Skeletal muscle cell (primary cell): ENCODE measurements at places on chromosomes 4 and X.

GRCh38 chr4:114494246-114494803 is 104.3 kb upstream of the UGT8 start:
- no peak for DNase-seq

DNA sequence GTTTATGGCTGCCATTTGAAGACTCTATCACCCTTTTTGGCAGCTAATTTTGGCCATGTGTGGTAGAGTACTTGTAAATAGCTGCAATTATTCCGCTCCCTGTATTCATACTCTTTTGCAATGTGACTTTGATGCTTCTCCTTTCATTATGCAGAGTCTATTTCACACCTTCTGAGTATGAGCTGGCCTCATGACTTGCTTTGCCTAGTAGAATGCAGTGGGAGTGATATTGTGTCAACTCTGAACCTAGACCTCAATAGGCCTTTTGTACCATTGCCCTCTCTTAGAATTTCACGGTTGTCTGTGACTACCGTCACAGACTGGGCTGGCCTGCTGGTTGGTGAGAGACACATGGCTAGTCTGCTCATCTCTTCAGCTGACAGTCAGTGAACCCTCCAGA is 118.8 kb downstream of the DDIT4L start:
- DNase-seq = no peak

- no peak for DNase-seq
Observed at GRCh38 chr4:123398066-123398852, 1.7 kb downstream of the SPRY1 start.

- DNase-seq = no peak
Observed at GRCh38 chr4:1871471-1872021, 353 bp downstream of the NSD2 start.

GRCh38 chr4:94345969-94346368 is 3.3 kb upstream of the HPGDS start:
- no peak for DNase-seq

DNA sequence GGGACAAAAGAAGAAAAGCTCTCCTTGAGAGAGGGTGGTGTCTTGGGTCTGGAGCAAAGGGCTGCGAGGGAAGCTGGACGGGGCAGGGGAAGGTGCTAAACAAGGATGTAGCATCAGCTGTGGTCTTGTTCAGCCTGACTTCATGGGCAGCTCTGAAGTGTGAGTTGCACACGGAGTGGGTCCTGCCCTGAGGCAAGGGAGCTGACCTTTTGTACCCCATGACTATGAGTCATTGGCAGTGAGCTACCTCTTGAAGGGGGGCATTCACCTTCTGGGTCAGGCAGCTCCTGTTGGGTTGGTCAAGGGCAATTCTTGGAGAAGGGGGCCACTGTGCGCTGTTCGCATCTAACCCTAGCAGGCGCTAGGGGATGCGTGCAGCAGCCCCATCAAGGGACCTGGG is 151.8 kb downstream of the SMIM20 start:
- DNase-seq = no peak

DNA sequence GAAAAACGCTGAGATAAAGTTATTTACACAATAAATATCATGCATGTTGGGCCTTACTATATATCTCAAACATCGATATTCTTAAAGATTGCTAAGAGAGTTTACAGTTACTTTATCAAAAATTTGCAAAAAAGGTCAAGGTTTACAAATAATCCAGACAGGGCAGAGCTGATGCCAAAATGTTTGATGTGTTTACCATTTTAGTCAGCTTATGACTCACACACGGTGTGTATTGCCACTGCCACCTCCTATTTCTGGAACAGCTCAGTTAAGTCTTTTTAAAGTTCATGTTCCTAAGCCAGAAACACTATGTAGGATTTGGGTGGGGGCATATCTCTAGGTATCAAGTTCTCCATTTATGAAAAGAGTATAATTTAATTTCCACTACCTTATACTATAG is 580.6 kb downstream of the INPP4B start:
- no peak for DNase-seq

- no peak for DNase-seq
Observed at GRCh38 chr4:153261914-153262313, 57.7 kb downstream of the TRIM2 start.

- DNase-seq = no peak
Observed at GRCh38 chrX:14899607-14900006, 26.4 kb downstream of the MOSPD2 start.

DNA sequence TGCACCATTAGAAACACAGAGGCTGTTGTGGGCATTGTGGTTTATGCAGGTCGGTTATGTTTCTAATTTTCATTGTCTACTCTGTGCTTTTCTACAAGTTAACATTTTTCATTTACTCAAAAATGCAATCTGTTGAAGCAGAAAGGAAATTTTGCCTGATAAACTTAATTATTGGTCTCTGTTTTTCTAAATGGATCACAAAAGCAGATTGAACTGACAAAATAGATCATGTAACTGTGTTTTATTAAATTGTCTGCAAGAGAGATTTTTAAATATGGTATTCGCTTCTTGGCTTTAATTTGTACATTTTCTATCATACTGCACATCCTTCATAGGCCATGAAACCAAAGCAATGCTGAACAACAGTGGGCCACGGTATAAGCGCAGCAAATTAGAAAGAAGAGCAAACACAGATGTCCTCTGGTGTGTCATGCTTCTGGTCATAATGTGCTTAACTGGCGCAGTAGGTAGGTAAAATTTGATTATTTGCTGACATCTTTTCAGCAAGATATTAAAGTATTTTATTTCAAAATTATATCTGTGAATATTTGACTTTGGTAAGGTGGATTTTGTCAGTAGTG is 50.6 kb downstream of the ATP10D start:
- no peak for DNase-seq

DNA sequence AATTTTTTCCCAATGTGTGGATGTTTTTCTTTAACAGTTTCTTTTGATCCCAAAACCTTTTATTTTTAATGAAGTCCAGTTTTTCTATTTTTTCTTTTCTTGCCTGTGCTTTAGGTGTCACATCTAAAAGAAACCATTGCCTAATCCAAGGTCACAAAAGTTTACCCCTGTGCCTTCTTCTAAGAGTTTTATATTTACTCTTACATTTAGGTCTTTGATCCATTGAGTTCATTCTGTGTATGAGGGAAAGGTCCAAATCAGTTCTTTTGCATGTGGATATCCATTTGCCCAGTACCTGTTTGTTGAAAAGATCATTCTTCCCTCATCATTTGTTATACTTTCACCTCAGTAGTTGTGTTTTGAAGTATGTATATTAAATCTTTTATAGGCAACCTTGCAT is 13.0 kb downstream of the LRP2BP start:
- no peak for DNase-seq

- no peak for DNase-seq
Observed at GRCh38 chrX:69163936-69164741, 1.1 kb downstream of the PJA1 start.

DNA sequence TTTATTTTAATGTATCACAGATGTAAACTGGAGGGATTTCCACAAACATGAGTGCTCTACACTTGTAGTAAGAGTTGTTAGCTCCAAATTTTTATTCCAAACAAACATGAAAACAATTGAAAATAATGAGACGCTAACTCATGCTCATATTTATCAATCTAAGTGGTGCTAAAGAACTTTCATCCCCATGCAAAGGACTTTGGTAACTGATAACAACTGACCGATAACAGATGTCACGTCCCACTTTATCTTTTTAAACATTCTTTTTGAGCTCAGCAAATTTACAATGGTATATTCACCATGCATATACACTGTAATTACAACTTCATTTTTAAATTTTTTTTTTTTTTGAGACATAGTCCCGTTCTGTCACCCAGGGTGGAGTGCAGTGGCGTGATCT is 15.6 kb upstream of the MAOA start:
- no peak for DNase-seq

- DNase-seq = peak; percentile 47
Observed at GRCh38 chr4:14096396-14096965, 469.0 kb upstream of the BOD1L1 start.

DNA sequence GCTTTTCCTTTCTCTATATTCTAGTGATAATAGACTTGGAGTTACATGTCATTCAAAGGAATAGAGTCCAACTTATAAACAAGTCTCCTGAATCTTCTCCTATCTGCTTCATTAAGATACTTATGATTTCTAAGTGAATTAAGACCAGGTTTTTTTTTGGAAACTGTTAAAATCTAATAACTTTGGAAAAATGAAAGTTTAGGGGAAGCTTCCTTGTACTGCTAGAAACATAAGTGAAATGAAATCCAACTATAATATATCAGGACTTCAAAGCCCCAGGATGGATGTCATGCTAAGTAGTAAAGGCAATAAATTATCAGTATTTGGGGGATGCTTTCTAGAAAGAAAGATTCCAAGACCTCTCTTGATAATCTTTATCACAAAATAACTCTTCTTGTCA is 24.8 kb downstream of the GRIA2 start:
- DNase-seq = no peak

- peak; percentile 52 for DNase-seq
Observed at GRCh38 chr4:76764251-76764650, 133.7 kb downstream of the SOWAHB start.

- no peak for DNase-seq
Observed at GRCh38 chrX:148492057-148492456, 8.4 kb upstream of the AFF2 start.

- DNase-seq = no peak
Observed at GRCh38 chr4:16118090-16118489, 34.3 kb upstream of the PROM1 start.

GRCh38 chr4:67744561-67745283 is 9.5 kb downstream of the GNRHR start:
- no peak for DNase-seq

DNA sequence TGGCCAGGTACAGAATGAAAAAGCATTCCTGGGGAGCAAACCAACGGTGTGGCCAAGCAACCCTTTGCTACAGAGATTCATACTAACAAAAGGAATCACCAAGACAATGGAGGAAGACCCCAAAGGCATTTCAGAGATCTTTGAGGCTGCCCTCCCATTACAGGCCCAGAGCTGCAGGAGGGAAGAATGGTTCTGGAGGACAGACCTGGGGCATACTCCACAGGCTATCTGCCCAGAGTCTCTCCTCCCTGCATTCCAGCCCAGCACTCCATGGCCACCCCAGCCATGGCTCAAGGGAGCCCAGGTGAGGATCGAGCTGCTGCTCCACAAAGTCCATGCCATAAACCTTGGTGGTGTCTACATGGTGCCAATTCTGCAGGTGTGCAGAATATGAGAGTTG is 81.9 kb downstream of the ATP11C start:
- DNase-seq = no peak

- DNase-seq = no peak
Observed at GRCh38 chr4:105979506-105979905, 84.2 kb downstream of the NPNT start.

DNA sequence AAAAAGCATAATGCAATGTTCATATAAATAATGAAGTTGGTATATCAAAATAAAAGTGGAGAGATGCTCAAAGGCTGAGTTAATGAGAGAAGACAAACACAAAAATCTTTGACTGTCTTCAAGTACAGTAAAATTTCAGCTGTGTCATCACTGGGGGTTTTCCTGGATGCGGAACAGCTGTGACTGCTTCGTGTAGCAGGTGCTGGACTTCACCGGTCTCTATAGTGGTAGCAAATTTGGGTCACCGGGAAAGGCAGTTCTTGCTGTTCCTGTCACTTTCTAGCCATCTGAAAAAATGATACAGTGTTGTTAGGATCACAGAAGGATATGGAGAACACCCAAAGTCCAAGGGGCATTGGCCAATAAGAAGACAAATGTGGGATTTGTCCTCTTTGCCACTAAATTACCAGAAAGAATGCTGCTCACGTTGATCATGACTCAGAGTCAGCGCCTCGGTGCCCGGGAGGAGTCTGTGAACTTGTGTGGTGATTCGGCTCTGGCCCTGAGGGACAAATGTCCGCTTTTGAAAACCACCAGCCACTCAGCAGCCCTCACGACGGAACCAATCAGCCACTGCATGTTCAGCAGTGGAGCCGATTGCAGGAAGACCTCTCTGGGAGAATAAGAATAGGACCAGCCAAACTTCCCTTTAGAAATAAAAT is 230.1 kb upstream of the FAT1 start:
- DNase-seq = no peak

- DNase-seq = no peak
Observed at GRCh38 chr4:154731756-154732155, 12.0 kb upstream of the LRAT start.

DNA sequence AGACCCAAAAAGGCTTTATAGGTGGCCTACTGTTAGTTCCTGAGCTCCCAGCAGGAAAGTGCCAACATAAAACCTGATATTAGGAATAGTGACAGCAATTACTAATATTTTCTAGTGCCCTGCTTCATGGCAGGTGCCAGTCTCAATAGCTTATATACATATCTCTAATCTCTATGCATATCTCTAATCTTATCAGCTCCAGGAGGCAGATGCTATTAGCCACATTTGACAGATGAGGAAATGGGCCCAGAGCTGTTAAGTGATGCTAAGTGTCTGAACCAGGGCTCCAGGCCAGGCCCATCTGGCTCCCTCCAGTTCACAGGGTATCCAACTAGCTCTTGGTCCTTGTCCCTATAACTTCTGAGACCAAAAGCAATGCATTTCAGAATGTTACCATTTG is 142.5 kb downstream of the CHIC2 start:
- no peak for DNase-seq

- no peak for DNase-seq
Observed at GRCh38 chrX:41956027-41956426, 32.7 kb upstream of the CASK start.

- DNase-seq = no peak
Observed at GRCh38 chrX:17081968-17082367, 135.5 kb downstream of the REPS2 start.
